HCT116 (cell line): ENCODE measurements at places on chromosomes 11 and 22.
A peak's percentile ranks its signal among the peaks of the same experiment; 100 is the strongest.

- DNase-seq: no peak
- H3K4me3 ChIP-seq: no peak overlapping the region
- peaks cover 8% of the 10 kb centered on the region for H3K4me1 ChIP-seq
- no peaks in the 10 kb centered on the region for H3K36me3 ChIP-seq
- no peaks in the 10 kb centered on the region for H3K27me3 ChIP-seq
- no peak overlapping the region for H3K27ac ChIP-seq
Measured at GRCh38 chr11:44452827-44453572, 112.5 kb upstream of the CD82 start.

DNA sequence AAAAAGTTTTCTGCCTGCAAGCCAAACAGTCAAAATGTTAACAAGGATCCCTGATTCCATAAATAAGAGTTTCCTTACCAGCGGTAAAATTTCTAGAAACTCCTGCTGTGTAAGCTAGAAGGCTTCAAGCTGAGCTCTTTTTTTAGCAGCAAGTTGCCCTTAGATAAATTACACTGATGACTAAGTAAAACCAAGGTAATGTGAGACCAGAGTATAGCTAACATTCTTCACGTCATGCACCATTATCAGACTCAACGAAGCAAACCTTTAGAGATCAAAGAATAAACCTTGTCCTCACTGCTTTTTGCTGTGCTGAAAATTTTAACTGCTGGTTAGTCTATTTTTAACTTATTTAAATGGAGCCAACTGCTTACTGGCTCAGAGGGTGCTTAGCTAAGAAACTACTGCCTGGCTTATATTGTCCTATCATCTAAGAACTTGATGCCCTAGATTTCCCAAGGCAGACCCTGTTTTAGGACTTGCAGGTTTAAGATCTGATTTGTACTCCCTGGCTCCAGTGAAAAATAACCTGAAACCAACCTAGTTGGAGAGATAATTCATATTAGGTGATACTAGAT is 900.7 kb downstream of the JRKL start:
- H3K4me3 ChIP-seq: no peak overlapping the region
- no peaks in the 10 kb centered on the region for H3K4me1 ChIP-seq
- no peak for DNase-seq
- H3K36me3 ChIP-seq: no peaks in the 10 kb centered on the region
- H3K27ac ChIP-seq: no peak overlapping the region

DNA sequence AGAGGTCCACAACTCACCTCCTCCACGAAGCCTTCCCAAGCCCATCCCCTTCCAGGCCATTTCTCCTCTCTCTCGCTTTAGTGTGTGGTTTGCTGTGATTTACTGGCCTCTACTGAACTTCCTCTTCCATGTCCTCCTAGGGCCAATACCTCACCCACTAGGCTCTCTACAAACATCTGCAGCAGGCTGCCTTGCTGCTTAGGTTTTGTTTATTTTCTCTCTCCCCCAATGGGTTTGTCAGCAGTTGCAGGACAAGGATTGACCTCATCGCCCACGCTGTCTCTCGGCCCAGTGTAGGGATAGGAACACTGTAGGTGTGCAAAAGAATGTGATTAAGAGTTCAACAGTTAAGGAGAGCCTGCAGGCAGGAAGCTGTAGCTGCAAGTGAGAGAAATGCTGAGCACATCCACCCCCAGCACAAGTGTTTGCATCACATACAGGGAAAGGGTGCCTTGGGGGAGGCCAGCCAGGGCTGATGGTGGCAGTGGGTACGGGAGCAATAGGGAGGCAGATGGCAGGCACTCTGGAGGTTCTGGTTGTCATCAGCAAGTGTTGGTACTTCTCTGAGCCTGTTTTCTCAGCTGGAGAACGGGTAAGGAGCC is 1.4 kb downstream of the PC start:
- H3K27me3 ChIP-seq: no peaks in the 10 kb centered on the region
- H3K36me3 ChIP-seq: no peaks in the 10 kb centered on the region
- DNase-seq: no peak
- peaks cover 24% of the 10 kb centered on the region for H3K4me1 ChIP-seq
- peak overlapping the region; percentile 17; the same call in 1 of the 2 replicates for H3K27ac ChIP-seq

DNA sequence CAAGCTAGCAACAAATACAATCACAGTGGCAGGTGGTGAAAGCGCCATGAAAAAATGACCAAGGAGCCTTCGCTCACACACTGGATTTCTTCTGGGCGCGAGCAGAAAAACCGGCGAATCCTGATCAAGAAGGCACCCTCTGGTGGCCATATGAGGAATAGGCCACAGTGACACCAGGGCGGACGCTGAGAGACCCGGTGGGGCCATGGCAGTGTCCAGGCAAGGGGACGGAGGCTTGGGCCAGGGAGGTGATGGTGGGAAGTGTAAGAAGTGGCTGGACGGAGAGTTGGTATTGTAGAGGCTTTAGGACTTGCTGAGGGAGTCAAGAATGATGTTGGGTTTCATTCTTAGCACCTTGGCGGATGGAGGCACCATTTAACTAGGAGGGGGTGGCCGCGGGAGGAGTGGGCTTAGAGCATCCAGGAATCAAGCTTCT is 16.9 kb upstream of the RAC2 start:
- H3K36me3 ChIP-seq: no peaks in the 10 kb centered on the region
- H3K27me3 ChIP-seq: no peaks in the 10 kb centered on the region
- peaks cover 21% of the 10 kb centered on the region for H3K4me1 ChIP-seq

GRCh38 chr11:269146-269890 is 8.9 kb upstream of the NLRP6 start:
- H3K4me3 ChIP-seq: no peak overlapping the region
- H3K27ac ChIP-seq: no peak overlapping the region
- no peak for DNase-seq
- H3K4me1 ChIP-seq: peaks cover 8% of the 10 kb centered on the region
- H3K27me3 ChIP-seq: no peaks in the 10 kb centered on the region

DNA sequence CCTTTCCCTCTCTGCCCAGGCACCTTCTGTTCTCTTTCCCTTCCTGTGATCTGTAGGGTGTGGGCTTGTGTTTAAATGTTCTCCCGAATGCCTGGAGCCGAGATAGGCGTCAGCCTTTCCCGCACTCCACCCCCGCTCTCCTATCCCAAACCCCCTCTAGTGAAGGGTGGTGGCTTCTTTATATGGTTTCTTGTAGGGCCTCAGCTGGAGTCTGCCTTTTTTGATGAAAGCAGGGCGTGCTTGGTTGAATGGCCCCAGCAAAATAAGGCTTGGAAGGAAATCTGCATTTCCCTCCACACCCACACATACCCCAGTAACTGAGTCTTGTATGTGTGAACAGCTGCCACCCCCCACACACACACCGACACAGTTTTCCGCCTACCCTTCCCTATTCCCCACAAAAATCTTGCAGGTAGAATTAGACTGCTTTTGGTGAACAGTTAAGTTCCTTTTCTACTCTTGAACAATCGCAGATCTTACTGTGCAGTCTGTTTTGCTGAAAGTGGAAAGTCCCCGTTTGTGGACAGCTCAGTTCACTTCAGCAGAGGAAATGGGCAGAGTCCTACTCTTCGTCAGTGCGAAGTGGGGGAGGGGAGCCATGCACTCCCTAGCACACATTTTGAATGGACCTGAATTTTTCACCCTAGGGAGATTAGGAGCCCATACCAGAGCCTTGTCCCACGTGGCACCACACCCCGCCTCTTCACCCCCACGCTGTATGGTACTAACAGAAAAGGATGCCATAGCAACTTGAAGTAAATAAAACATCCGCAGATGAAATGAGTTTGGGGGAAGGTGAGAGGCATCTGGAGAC is 25.5 kb upstream of the GRK2 start:
- no peaks in the 10 kb centered on the region for H3K27me3 ChIP-seq
- peak overlapping the region; percentile 77 for H3K27ac ChIP-seq
- peaks cover 19% of the 10 kb centered on the region for H3K36me3 ChIP-seq
- peak overlapping the region; percentile 69 for H3K4me3 ChIP-seq

DNA sequence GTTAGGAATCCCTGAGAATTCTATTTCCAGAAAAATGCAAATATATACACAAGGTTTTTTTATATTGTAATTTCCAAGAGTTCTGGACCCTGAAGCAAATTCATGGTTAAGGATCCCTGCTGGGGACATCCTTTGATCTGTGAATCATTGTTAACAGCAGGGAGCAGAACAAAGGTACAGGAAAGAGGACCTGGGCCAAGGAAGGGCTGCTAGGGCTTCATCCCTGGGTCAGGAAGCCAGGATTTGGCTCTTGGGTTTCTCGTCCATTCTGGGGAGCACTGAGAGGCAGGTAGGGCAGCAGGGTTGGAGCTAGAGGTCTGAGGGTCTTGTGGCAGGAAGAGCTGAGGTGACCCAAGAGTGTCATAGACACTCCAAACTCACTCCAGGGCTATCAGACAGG is 10.2 kb upstream of the OAF start:
- H3K27ac ChIP-seq: no peak overlapping the region
- no peaks in the 10 kb centered on the region for H3K36me3 ChIP-seq

- no peak overlapping the region for H3K4me3 ChIP-seq
- H3K27ac ChIP-seq: no peak overlapping the region
- no peaks in the 10 kb centered on the region for H3K4me1 ChIP-seq
- H3K36me3 ChIP-seq: no peaks in the 10 kb centered on the region
- peaks cover 78% of the 10 kb centered on the region for H3K27me3 ChIP-seq
Measured at GRCh38 chr11:45537614-45538013, 127.8 kb downstream of the CHST1 start.

- DNase-seq: no peak
- no peaks in the 10 kb centered on the region for H3K27me3 ChIP-seq
- H3K4me3 ChIP-seq: no peak overlapping the region
- H3K36me3 ChIP-seq: no peaks in the 10 kb centered on the region
Measured at GRCh38 chr11:34002420-34002819, 49.1 kb upstream of the CAPRIN1 start.

DNA sequence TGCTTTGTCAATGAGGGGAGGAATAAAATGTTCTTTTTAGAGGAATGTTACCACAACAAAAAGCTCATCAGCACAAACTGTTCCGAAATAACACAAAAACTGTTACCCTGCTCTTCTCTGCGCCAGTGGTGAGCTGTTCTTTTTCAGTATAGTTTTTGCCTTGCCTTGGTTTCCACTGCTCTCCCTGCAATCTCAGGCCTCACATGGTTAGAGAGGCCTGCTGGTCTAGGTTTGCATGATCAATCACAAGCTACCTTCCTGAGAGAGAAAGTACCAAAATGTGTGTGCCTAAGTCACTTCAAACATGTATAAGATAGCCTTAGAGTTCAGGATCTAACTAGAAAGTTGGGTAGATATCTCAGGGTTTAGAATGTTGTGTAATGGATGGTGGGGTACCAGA is 114.6 kb downstream of the STIM1 start:
- H3K36me3 ChIP-seq: no peaks in the 10 kb centered on the region
- no peaks in the 10 kb centered on the region for H3K27me3 ChIP-seq
- no peak overlapping the region for H3K27ac ChIP-seq
- DNase-seq: no peak
- H3K4me1 ChIP-seq: no peaks in the 10 kb centered on the region
- no peak overlapping the region for H3K4me3 ChIP-seq

- DNase-seq: no peak
- H3K36me3 ChIP-seq: no peaks in the 10 kb centered on the region
- no peak overlapping the region for H3K4me3 ChIP-seq
- H3K27ac ChIP-seq: no peak overlapping the region
- H3K27me3 ChIP-seq: 0 out of 2 replicates have a peak, but pooled peaks cover 2% of the 10 kb centered on the region
Measured at GRCh38 chr22:24519496-24519895, 24.4 kb downstream of the UPB1 start.
